ENCODE measurements at places on chromosomes 2 and 18. TPM values are rescaled to one million over a fixed set of nuclear protein-coding genes. Genes with fewer than 3 reads are reported as not detected.

DNA sequence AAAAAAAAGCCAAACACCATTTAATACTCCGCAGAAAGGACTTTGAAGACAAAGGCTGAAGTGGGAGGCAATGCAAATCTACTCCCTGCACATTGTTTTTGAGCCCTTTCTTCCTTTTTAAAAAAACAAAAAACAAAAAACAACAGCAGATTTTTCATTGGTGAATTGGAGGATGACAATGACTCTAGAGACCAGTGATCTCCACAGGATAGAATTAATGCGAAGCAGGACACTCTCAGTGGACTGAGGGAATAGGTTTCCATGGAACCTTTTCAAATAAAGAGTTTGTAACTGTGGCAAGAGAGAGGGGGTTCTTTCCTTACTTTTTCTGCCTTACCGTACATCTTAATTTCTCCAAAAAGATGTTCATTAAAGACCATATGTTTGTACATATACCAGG lies 371.0 kb downstream of the MEIS1 start:
- H3K4me3 ChIP-seq: no peak overlapping the region
- H3K27me3 ChIP-seq: no peaks in the 10 kb centered on the region
- DNase-seq: no peak
- no peak overlapping the region for H3K27ac ChIP-seq

GRCh38 chr2:107062599-107063220 lies 176.7 kb upstream of the ST6GAL2 start:
- no peak overlapping the region for H3K27ac ChIP-seq
- no peak overlapping the region for H3K4me3 ChIP-seq
- no peaks in the 10 kb centered on the region for H3K27me3 ChIP-seq
- no peak for DNase-seq
- H3K36me3 ChIP-seq: no peaks in the 10 kb centered on the region

- no peaks in the 10 kb centered on the region for H3K36me3 ChIP-seq
- peak within 1 kb of the TSS; percentile 22 for H3K4me3 ChIP-seq
- peaks cover 7% of the 10 kb centered on the region for H3K4me1 ChIP-seq
- H3K27ac ChIP-seq: no peak within 1 kb of the TSS
Measured at GRCh38 chr2:10911291-10912075, at the start of gene KCNF1. KCNF1 (plus strand) TSS chr2:10911934; CDS start chr2:10912427, 493 bp downstream.

GRCh38 chr18:37450434-37451132 lies 115.0 kb downstream of the CELF4 start:
- peak; percentile 55 for DNase-seq
- no peaks in the 10 kb centered on the region for H3K27me3 ChIP-seq
- H3K36me3 ChIP-seq: no peaks in the 10 kb centered on the region
- peaks cover 8% of the 10 kb centered on the region for H3K4me1 ChIP-seq

DNA sequence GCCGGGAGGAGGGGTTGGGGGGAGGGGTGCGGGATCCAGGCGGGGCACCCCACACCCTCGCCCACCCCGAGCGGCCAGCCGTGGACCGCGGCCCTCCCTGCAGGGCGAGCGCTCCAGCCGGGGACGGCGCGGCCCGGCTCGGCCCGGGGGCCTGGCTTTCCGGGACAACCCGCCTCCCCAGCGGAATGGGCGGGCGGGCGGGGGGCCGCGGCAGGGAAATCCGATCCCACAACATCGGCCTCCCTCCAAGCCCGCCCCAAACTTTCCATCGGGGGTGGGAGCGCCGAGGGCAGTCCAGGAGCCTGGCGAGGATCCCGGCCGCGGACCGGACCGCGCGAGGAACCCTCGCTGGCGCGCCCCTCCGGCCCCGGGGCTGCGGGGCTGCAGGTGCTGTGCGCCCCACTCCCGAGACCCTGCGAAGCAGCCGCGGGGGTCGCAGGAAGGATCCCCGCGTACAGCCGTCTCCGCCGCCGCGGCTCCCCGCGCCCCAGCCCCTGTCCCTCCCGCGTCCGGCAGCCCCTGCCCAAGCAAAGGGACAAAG lies 529 bp downstream of the SEMA4C start:
- H3K27ac ChIP-seq: peak overlapping the region; percentile 98
- peak overlapping the region; percentile 94 for H3K4me3 ChIP-seq
- H3K4me1 ChIP-seq: peaks cover 57% of the 10 kb centered on the region
- H3K36me3 ChIP-seq: peaks cover 11% of the 10 kb centered on the region

DNA sequence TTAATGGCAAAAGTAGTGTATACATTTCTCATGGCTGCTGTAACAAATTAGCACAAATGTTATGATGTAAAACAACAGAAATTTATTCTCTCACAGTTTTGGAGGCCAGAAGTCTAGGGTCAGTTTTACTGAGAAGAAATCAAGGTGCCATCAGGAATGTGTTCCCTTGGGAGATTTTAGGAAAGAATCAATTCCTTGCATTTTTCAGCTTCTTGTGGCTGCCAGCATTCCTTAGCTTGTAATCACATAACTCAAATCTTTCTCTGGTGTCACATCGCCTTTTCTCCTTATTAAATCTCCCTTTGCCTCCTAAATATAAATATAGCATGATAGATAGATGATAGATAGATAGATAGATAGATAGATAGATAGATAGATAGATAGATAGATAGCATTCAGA lies 307.0 kb upstream of the REG3G start:
- DNase-seq: no peak
- no peaks in the 10 kb centered on the region for H3K36me3 ChIP-seq
- H3K4me3 ChIP-seq: no peak overlapping the region
- H3K4me1 ChIP-seq: no peaks in the 10 kb centered on the region
- H3K27me3 ChIP-seq: no peaks in the 10 kb centered on the region
- H3K27ac ChIP-seq: no peak overlapping the region

DNA sequence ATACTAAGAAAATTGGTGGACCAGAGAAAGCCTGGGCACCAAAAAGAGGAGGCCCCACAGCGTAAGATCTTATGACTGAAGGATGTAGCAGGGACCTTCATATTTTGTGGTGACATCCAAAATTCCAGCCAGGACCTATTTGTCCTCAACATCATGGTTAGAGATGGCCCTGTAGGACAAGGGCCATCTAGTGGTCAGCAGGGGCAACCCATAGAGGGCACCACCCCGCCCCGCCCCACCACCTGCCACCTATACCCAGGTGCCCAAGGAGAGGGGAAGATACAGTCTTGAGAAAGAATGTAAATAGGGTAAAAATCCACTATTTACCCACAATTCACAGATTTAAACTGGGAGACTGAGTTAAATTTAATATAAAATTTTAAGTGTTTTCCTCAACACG lies 59.6 kb upstream of the TMEM163 start:
- peaks cover 5% of the 10 kb centered on the region for H3K4me1 ChIP-seq
- H3K4me3 ChIP-seq: no peak overlapping the region
- H3K27me3 ChIP-seq: no peaks in the 10 kb centered on the region
- no peak overlapping the region for H3K27ac ChIP-seq

DNA sequence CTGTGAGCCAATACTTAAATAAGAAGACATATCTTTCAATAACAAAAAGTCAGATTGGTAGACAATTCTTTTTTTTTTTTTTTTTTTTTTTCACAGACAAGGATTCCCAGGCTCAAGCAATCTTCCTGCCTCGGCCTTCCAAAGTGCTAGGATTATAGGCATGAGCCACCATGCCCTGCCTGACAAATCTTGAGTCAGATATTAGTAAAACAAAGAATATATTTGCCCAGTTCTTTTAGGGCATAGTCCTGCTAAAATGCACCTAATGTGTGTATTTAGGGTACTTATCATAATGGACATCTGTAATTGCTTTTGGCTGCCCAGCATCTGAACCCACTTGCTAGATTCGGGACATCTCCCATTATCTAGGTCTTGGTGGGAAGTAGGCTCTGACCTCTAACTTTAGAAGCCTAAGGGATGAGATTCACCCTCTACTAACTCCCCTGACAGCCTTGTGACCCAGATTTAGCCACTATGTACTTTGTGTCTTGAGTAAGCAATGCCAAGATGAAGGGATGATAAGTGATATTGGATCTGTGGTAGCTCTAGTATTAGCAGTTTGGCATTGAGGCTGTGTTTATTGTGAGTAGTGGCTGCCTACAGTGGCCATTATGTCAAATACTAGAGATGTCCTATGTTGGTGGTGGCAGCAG lies 18.5 kb upstream of the PSME4 start:
- no peaks in the 10 kb centered on the region for H3K27me3 ChIP-seq
- H3K36me3 ChIP-seq: no peaks in the 10 kb centered on the region
- no peak for DNase-seq
- H3K4me3 ChIP-seq: no peak overlapping the region

DNA sequence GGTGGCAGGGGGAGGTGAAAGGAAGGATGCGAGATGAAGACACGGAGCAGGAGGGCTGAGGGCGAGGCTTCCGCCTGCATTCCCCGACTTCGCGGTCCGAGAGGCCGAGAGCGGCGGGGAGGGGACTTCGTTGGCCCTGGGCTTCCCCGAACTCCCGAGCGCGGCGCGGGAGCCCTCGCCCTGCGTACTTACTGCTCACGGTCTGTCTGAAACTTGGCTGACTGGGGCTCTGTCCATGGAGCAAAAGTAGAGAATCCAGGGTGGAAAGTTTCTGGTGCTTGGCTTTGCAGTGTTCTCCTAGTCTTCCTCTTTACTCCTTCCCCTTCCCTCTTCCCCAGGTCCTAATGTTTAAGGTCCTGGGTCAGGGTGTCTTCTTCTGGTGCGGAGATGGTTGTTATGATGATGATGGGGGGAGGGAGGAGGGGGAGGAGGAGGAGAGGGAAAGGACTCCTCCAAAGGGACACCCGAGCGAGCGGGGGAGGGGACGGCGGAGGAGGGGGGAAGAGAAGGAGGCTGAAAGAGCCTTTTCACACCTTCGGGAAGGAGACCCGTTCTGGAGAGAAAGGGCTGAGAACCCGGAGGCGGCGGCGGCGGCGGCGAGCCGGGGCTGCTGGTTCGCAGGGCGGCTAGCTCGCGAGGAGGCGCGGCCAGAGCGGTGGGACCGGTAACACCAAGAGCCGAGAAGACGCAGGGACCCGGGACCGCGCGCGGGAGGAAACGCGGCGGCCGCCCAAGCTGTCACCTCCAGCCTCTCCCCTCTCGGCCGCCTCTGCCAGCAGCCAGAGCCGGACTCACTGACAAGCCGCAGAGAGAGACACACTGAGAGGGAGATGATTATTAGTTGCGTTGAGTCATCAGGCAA lies at the start of gene SATB2:
Gene SATB2 (minus strand): TSS at position 793 of the 862 bp plus-strand sequence. CDS start 1,902 bp downstream, outside the sequence.
- DNase-seq: no peak
- no peaks in the 10 kb centered on the region for H3K36me3 ChIP-seq
- H3K4me3 ChIP-seq: peak within 1 kb of the TSS; percentile 99
- H3K4me1 ChIP-seq: peaks cover 47% of the 10 kb centered on the region
- peaks cover 48% of the 10 kb centered on the region for H3K27me3 ChIP-seq

- no peaks in the 10 kb centered on the region for H3K4me1 ChIP-seq
- H3K4me3 ChIP-seq: no peak overlapping the region
- no peak for DNase-seq
- no peaks in the 10 kb centered on the region for H3K36me3 ChIP-seq
- no peak overlapping the region for H3K27ac ChIP-seq
Measured at GRCh38 chr2:78077633-78078032, 555.5 kb upstream of the LRRTM4 start.

- DNase-seq: no peak
- no peak overlapping the region for H3K27ac ChIP-seq
- H3K4me3 ChIP-seq: no peak overlapping the region
- H3K27me3 ChIP-seq: peaks cover 4% of the 10 kb centered on the region
Measured at GRCh38 chr2:120524174-120524573, 178.2 kb downstream of the INHBB start.

GRCh38 chr2:164954954-164955701 lies at the start of gene SLC38A11:
SLC38A11 (minus strand) TSS chr2:164955525; CDS start chr2:164955247, 278 bp downstream.
- H3K27ac ChIP-seq: no peak within 1 kb of the TSS
- peaks cover 5% of the 10 kb centered on the region for H3K27me3 ChIP-seq
- H3K4me3 ChIP-seq: peak within 1 kb of the TSS; percentile 25
- DNase-seq: peak; percentile 77

GRCh38 chr2:174442546-174443510 lies 44.0 kb downstream of the GPR155 start:
- DNase-seq: no peak
- H3K4me3 ChIP-seq: no peak overlapping the region
- H3K4me1 ChIP-seq: no peaks in the 10 kb centered on the region
- no peaks in the 10 kb centered on the region for H3K36me3 ChIP-seq
- H3K27me3 ChIP-seq: no peaks in the 10 kb centered on the region

DNA sequence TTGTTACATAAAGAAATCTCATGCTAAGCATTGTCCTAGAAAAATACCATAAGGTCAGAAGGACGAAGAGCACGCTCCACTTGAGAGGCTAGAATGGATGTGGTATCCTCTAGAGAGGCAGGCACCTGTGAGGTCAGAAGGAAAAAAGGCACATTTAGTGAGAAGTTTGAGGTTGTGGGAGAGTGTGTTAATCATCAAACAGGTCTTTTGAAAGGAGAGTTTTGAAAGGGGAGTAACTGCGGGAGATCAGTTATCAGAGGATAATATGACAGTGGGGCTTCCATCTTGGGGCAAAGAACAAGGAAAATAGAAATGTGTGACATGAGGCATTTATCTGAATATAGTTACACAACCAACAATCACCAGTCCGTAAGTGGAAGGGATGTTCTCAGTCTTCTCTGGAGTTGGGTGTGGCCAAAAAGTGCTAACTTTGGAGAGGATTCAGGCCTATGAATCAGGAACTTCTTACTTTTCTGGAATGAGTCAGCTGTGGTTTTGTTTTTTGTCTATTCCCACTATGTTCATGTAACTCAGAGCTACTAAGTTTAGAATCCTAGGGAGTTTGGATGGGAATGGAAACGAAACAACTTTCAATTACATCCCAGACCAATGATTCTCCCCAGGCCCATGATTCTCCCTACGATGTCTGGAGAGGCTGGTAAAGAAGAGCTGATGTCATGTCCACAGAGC lies 451.4 kb upstream of the ST6GAL2 start:
- no peak for DNase-seq
- no peaks in the 10 kb centered on the region for H3K36me3 ChIP-seq
- no peak overlapping the region for H3K27ac ChIP-seq
- H3K27me3 ChIP-seq: no peaks in the 10 kb centered on the region
- H3K4me3 ChIP-seq: no peak overlapping the region
- no peaks in the 10 kb centered on the region for H3K4me1 ChIP-seq

GRCh38 chr2:229740279-229740678 lies 25.9 kb upstream of the DNER start:
- no peaks in the 10 kb centered on the region for H3K36me3 ChIP-seq
- H3K4me1 ChIP-seq: no peaks in the 10 kb centered on the region

DNA sequence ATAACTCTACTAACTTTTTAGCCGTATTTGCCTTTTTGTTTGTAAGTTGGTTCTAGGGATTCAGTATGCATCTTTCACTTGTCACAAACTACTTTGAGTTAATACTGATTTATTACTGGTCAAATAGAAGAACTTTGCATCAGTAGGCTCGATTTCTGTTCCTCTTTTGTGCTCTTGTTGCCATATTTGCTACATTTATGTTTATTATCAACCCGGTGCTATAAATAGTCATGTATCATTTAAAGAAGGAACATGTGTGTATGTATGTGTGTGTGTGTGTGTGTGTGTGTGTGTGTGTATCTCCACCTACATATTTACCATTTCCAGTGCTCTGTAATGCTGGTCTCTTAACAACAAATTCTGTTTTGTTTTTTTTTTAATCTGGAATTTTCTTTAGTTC lies 79.6 kb upstream of the B3GNT7 start:
- H3K27ac ChIP-seq: no peak overlapping the region
- no peak overlapping the region for H3K4me3 ChIP-seq
- DNase-seq: no peak
- no peaks in the 10 kb centered on the region for H3K27me3 ChIP-seq
- H3K4me1 ChIP-seq: peaks cover 5% of the 10 kb centered on the region

The LINC00305 gene
- not detected for total RNA-seq

The MAP4K3 gene
- 69.1 TPM for total RNA-seq

The KCNK3 gene
- total RNA-seq: 15.4 TPM

The NRP2 gene
- 78.6 TPM for total RNA-seq

The SLC5A7 gene
- not detected for total RNA-seq

The CAPN14 gene
- 0.15 TPM for total RNA-seq

The UGT1A5 gene
- total RNA-seq: not detected

The LPIN1 gene
- 49.7 TPM for total RNA-seq

The ATP6V1C2 gene
- total RNA-seq: 92.2 TPM

The TANC1 gene
- 41.6 TPM for total RNA-seq

The CD8B2 gene
- total RNA-seq: not detected

The KCNG2 gene
- 1.1 TPM for total RNA-seq

The STPG4 gene
- 0.52 TPM for total RNA-seq

The NCKAP5 gene
- 51.1 TPM for total RNA-seq

The PRSS56 gene
- not detected for total RNA-seq

Measured in upper lobe of left lung (tissue), 6 donors.